T-helper 9 cell (primary cell): ENCODE measurements at places on chromosomes 11 and 22.

GRCh38 chr11:71453918-71454304, 908 bp downstream of the NADSYN1 start:
- no peak for DNase-seq

GRCh38 chr11:73989156-73989555, 6.5 kb upstream of the UCP2 start:
- no peak for DNase-seq

GRCh38 chr11:130055617-130056016, 14.1 kb upstream of the APLP2 start:
- DNase-seq = no peak

- DNase-seq = no peak
Measured at GRCh38 chr11:18295316-18295715, 26.6 kb downstream of the HPS5 start.

GRCh38 chr11:126337126-126337473, 18.4 kb upstream of the ST3GAL4 start:
- no peak for DNase-seq

GRCh38 chr11:113505046-113505445, 29.8 kb upstream of the DRD2 start:
- DNase-seq = no peak

- no peak for DNase-seq
Measured at GRCh38 chr11:84780689-84781293, 846.4 kb downstream of the DLG2 start.

DNA sequence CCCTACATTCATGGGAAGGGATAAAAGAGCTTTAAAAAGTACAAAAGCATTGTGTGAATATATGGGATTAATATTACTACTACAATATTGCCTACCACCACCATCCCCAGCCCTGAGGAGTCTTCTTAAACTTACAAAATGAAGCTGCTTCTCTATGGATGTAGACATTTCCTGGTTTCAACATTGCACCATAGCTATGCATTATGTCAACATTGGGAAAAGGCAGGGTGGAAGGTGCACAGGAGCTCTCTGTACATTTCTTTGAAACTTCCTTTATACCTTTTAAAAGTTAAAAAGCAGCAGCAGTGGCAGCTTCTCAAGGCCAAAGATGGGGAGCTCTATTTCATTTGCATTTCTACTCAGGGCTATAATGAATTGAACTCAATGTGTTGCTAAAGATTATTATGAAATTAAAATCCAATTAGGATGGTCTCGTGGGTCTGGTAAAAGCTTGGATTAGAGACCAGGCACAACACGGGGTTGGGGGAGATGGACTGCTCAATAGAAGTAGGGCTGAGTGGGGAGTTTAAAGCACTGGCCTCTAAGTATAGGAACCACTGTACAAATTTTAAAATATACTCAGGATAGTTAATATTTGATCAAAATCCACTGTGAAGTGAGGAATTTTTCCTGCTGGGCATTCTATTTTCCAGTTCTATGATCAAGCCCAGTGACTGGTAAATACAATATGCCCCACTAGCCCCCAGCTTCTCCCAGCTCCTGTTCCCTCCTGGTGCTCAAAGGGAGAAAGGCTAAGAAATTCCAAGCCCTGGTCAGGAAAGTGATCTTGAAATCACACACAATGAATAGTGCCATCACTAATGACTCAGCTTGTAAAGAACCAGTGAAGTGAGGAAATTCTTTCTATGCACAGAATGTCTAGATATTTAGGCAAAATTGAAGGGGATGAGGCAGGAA, 362.7 kb upstream of the CCDC90B start:
- DNase-seq = no peak

GRCh38 chr11:19433367-19433766, 192.6 kb upstream of the E2F8 start:
- no peak for DNase-seq

- peak; percentile 77 for DNase-seq
Measured at GRCh38 chr11:67629386-67630227, at the start of gene NUDT8. Gene NUDT8 (minus strand): TSS chr11:67629937. CDS start chr11:67629911, 26 bp downstream.

GRCh38 chr22:41021613-41022454, 70.6 kb upstream of the EP300 start:
- DNase-seq = peak; percentile 31

DNA sequence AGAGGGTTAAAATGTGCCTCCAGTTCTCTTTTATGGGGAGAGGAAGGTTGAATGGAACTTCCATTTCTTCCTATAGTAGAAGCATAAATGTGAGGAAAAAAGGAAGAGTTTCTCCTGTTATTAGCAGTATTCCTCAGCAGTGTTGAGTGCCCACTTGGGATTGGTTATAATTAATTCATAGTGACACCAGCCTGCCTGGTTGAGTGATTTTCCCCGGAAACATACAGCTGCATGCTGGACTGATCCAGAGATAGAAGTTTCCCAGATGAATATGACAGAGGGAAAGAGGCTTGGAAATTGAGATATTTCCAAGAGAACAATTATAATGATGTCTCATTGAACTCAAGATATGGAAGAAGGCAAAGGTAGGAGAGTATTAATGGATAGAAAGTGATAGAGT, 28.3 kb downstream of the RAB39A start:
- no peak for DNase-seq

DNA sequence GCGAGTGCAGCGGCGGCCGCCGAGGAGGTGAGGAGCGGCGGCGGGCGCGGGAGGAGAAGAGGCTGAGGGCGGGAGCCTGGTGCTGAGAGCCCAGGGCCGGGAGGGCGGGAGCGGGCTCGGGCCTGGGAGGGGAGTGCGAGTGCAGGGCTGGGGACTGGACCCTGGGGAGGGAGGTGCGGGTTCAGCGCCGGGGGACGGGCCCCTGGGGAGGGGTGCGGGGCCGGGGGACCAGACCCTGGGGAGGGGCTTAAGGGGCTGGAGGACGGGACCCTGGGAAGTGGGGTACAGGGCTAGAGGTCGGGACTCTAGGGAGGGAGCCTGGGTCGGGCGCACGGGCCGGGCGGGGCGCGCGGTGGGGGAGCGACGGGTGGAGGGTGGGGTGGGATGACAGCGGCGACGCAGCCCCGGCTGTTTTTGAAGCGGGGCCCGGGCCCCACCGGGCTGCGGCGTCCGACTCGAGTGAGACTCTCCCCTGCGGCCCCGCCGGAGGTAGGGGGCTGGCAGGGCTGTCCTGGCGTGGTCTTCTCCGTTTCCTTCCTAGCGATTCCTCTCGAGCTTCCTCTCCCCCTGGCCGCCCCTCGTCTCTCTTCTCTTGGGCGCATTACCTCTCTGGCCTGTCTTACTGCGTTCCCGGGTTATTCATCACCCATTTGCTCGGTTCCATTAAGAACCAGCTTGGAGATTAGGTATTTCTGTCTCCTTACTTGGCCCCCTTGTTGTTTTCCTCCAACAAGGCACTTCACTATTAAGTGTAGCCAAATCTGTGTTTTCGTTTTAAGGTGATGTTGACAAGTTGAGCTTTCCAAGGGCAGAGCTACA, 754 bp downstream of the NUP50 start:
- peak; percentile 30 for DNase-seq
